ENCODE measurements at places on chromosomes 5 and 9.

GRCh38 chr5:1747079-1747802 lies 52.4 kb downstream of the MRPL36 start:
- no peak for DNase-seq

DNA sequence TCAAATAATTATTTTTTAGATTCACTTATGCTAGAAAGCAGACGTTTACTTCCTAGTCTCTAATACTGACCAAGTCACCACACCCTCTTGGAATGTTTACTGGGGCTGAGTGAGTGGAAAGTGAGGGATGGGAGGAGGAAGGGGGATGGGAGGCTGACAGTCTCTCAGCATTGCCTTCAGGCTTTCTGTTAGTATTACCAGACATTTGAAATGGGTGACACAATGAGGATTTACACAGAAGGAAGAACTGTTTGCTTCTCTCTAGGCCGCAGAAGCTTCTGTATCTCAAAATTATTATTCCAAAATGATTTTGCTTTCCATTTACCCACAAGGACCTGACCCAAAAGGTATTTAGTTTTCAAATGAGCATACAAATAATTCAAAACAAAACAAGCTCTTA lies 232.8 kb upstream of the ZNF608 start:
- DNase-seq, result no peak

DNA sequence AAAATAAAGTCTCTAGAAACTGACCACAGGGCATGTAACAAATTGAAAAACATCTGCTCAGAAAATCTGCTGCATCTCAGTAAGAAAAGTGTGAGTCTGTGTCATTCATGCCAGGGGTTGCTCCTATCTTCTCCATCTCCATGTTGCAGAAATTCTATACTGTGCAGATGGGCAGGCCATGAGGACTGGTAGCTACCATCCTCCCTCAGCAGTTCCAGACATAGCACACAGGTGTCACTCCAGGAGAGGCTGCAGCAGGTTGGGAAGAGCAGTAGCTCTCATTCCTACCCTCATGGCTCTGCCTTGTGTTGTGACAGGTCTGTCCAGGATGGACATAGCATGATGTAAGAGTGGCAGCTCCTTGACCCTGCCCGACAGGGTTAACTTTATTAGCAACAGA lies 173.4 kb downstream of the NDUFS4 start:
- DNase-seq, result no peak

GRCh38 chr5:45113726-45114125 lies 305.0 kb downstream of the MRPS30 start:
- no peak for DNase-seq

DNA sequence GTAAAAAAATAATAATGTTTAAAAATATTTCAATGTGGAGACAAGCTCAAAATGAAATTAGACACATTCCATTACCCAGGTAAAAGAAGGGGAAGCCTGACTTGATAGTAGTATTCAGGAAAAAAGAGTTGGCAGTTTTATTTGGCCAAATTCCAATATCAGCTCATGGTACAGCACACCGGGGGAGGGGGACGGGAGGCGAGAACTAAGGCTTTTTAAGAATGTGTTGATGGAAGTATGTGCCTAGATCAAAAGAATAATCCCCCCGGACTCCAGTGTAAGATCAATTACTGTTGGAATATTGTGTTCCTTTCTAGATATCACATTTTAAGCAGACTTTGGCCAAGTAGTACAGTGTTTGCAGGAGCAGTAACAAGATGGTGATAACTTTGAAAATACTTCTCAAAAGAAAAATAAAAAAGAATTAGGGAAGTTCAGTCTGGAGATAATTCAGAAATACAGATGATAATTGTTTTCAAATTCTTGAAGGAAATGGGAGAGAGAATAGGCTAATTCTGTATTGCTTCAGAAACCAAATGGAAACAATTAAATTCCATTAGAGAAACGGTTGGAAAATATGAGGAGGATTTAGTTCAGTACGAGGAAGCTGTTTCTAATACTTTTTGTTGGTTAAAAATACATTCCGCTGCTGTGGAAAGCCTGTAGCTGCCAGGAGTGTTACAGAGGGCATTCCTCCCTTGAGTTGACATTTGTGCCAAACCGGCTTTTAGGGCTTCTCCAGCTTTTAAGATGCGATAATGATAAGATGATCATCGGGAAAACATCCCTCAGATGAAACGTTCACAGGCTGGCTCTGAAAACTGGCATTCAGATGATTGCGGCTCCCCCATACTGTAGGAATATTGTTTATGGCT lies 98.1 kb upstream of the ERBIN start:
- peak; percentile 39 for DNase-seq

DNA sequence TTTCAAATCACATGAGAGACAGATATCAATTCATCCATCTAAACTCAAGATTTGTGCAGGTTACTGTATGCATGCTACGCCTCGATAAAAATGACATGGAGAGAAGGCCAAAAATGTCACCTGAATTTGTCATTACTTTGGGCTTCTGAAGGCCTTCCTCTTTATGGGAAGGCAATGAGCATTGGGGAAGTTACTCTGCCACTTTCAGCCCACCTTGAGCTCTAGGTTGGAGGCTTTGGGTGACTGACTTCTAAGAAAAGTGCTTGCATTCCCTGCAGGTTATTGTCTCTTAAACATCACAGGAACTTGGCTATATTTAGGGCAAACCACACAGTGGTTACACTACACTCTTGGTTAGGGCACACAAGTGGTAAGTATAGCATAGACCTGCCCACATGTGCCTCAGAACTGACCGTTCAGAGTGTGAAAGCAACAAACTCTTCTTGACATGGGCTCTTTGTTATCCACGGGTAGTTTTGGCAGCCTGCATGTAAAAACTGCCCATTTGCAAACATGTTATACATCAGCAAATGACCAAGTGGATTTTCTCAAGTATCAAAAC lies 169.5 kb downstream of the ZNF608 start:
- DNase-seq, result no peak

- DNase-seq, result no peak
Measured at GRCh38 chr9:107597743-107598217, 108.2 kb upstream of the KLF4 start.

DNA sequence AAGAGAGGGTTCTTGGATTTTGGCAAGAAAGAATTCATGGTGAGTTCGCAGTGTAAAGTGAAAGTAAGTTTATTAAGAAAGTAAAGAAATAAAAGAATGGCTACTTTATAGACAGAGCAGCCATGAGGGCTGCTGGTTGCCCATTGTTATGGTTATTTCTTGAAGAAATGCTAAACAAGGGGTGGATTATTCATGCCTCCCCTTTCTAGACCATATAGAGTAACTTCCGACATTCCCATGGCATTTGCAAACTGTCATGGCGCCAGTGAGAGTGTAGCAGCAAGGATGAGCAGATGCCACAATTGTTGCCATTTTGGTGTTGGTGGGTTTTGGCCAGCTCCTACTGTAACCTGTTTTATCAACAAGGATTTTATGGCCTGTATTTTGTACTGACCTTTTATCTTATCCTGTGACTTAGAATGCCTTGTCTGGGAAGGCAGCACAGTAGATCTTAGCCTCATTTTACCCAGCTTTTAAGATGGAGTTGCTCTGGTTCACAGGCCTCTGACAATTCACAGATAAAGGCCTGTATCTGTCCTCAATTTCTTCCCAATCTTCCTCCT lies 1026.1 kb upstream of the DMAC1 start:
- DNase-seq, result no peak

DNA sequence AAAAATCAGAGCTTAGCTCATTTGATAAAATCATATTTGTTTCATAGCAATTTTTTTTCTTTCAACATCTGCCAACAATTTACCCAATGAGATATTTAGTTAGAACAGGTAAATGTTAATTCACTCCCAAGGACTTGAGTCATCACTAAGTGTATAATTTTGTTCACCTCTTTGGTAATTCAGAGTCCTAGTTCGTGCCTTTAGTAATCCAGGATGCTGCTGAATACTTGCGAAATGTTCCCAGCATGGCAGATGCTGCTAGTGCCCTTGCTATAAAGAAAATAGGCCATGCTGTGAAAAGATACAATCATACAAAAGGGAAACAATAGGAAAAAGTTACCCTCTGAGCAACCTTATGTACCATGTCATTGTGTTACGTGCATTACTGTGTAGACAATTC lies 210.5 kb downstream of the CSNK1G3 start:
- DNase-seq, result no peak

GRCh38 chr5:60492958-60493357 lies 207.0 kb downstream of the DEPDC1B start:
- DNase-seq, result no peak

DNA sequence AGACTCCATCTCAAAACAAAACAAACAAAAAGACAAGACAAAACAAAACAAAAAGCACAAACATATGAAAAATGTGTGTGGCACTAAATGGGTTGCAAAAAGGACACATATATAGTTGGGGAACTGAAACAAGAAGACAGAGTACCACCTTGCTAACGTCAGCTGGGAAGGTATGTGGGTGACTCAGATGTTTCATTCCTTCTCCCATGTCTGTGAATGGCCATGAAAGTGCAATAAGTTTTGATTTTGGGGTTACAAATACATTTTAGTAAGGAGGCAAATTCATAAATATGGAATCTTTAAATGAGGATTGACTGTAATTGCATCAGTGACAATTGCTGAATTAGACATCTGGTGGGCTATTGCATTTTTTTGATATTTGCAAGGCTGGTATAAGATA lies 81.6 kb upstream of the KLF4 start:
- no peak for DNase-seq

DNA sequence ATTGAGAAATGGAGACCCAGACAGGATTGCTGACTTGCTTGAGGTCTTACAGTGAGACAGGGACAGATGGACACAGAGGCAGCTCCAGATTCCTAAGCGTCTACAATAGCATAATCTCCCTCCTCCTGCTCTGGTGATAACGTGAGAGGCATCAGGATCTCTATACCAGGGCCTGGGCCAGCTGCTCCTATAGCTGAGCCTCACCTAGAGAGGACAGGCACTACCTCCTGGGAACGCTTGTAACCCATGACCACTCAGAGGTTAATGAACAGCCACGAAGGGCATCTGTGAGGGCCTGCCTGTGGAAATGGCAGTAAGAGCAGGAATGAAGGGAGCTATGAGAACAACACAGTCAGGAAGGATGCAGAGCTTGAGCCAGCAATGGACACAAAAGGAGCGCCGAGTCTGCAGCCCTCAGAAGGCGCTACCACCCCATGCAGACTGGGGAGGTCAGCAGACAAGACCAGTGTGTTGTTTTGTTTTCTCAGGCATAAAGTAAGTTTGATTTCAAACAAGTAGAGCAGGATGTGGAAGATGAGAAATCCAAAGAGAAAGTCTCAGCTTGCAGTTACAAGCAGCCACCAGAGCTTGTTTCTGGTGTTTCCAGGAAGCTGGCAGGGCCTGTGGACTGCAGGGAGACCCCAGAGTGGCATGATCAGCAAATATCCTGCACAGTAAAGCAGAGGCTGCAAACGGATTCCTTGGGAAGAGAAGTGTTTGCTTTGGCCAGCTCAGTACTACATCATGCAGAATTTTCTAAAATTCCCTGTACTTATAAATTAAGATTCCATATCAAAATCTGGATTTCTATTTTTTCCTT lies 17.4 kb downstream of the ANKS6 start:
- no peak for DNase-seq

DNA sequence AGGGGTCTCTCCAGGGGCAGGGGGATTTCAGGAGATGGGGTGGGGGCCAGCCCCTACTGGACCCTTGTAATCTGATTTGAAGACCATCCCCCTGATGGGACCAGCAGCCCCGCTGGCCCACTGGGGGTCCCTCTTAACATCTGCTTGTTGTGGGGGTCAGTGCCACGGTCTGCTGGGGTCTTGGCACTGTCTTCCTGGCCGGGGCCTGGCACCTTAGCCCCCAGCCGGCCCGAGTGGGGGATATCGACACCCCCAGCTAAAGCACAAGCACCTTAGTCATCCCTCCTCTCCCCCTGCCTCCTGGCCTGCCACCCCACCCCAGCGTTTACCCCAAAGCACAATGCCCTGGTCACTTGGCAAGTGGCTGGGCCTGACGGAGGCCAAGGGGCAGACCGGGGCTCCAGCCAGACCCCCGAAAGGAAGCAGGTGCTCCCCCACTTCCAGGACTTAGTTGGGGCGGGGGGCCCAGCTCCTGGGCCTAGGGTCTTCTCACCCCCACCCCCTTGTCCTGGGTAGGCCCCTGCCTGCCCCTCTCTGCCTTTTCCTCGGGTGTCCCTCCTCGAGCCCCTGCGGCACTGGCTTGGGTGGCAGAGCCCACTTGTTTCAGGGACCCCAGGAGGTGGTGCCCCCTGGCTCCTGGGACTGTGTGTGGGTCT lies 1.4 kb upstream of the NFX1 start:
- DNase-seq, result no peak

- DNase-seq, result no peak
Measured at GRCh38 chr5:1314564-1314982, 19.7 kb upstream of the TERT start.

DNA sequence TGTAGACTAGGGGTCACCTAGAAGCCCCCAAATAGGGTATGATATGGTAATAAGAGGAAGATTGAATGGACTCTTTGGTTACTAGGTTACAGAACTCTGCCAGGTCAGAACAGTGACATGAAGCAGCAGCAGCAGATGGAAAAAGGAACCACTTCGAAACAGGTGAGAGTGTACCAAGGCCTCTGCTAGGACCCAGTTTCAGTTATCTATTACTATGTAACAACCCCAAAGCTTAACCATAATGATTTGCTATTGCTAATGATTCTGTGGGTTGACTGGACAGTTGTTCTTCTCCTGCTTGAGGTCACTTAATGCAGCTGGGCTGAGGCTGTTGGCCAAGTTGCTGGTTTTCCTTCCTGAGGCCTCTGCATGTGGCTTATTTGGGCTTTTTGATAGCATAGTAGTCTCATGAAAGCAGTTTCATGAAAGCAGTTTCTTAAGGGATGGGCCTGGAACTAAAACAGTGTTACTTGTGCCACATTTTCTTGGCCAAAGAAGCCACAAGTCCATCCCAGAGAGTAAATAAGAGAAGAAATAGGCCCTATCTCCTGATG lies 17.6 kb downstream of the C9orf43 start:
- DNase-seq, result no peak

GRCh38 chr9:86257391-86257790 lies 2.1 kb downstream of the C9orf153 start:
- DNase-seq, result no peak

DNA sequence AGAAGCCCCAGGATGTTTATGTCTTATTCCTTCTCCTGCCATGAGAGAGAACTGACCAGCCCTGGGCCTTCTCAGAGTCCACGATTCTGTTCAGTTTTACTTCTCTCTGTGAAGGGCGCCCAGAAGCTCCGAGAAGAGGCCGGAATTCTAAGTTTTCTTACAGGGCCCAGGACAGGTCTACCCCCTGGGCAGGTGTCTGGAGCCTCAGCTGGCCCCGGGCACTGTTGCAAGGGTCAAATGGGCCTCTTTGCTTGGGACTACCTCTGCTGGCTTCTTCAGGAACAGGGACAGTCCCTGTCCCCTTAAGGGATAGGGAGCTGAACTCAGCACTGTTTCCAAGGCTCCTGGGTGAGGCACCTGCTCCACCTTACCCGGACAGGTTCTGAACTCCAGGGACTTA lies 55.0 kb downstream of the RASGEF1C start:
- DNase-seq, result no peak

GRCh38 chr9:134913041-134913712 lies 4.5 kb downstream of the FCN1 start:
- DNase-seq, result no peak

DNA sequence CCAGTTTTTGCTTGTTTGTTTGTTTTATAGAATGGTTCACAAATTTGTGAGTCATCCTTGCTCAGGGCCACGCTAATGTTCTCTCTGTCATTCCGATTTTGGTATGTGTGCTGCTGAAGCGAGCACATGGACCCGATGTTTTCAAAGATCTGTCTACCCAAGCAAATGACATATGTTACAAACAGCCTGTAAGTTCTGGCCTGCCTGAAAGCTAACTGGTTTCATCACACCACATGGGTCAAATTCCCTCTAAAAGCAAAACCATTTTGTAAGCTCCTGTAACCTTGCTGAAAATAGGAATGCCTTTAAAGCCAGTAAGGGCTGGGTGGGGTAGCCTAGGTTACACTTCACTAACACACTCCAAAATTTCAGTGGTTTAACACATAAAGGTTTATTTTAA lies 25.4 kb downstream of the DMRT3 start:
- peak; percentile 22 for DNase-seq

Measured in HFF-Myc (cell line).